Esophagus mucosa (tissue), 1 donor: ENCODE measurements at places on chromosomes 2 and 18. TPM values are rescaled to one million over a fixed set of nuclear protein-coding genes. Genes with fewer than 3 reads are reported as not detected.

The RAB27B gene
- 35.3 TPM for total RNA-seq

The ADCYAP1 gene
- 0.12 TPM for total RNA-seq

The GCKR gene
- total RNA-seq: 0.84 TPM

The ANKRD30BL gene
- total RNA-seq: not detected

The ACVR1 gene
- 12.6 TPM for total RNA-seq

The ALPG gene
- not detected for total RNA-seq

The UPP2 gene
- total RNA-seq: not detected
